ENCODE measurements at places on chromosomes 5 and 9. TPM values are rescaled to one million over a fixed set of nuclear protein-coding genes. Genes with fewer than 3 reads are reported as not detected.

The PIP5KL1 gene
- polyA plus RNA-seq, result 0.89 TPM

GRCh38 chr5:33774341-33774740 lies 117.4 kb downstream of the ADAMTS12 start:
- DNase-seq, result no peak

The PTPRD gene
- not detected for polyA plus RNA-seq

GRCh38 chr5:130251931-130252330 lies 347.7 kb downstream of the CHSY3 start:
- DNase-seq, result no peak

- no peak for DNase-seq
These were observed 3.8 kb downstream of the PCDH1 start for GRCh38 chr5:141874262-141874964.

The DBH gene
- not detected for polyA plus RNA-seq

The FBP2 gene
- polyA plus RNA-seq, result not detected

Measured in CD8-positive, alpha-beta memory T cell (primary cell).